ENCODE measurements at places on chromosomes 16 and 17.

DNA sequence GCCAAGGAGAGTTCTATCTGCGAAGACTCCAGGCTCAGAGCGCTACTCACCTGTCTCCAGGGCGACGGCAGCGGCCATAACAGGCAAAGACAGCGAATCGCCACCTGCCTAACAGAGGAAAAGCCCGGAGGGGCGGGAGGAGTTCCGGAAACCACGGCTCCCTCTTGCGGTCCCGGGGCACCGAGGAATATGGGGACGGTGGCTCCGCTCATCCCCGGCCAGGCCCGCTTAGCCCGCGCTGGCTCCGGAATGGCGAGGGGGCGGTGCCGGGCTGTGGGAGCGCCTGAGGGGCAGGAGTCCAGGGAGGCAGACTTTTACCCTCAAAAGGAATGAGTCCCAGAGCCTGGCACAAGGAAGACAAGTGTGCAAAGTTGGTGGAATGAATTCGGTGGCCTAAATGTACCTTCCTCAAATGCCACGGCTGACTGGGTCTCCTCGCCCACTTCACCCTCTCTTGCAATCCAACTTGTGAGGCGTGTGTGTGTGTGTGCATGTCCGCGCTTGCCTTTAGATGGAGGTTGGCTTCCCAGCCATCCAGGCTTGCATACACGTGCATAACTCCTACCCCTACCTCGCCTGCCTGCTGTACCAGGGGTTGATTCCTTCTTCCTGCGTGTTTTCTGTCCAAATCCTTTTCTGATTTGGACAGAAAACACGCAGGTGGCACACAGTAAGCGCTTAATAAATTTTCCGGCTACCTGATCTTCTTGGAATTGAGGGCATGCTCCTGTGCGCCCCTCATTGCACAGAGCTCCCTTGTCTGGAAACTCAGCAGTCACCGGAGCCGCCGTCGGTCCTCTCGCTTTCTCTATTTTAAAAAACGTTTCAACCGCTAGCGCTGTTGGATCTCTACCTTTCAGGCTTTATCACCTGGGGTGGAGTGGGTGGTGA is 3.5 kb downstream of the C17orf100 start:
- peak; percentile 62 for DNase-seq

- no peak for DNase-seq
These were observed 37.6 kb upstream of the RPL38 start for GRCh38 chr17:74165797-74166365.

DNA sequence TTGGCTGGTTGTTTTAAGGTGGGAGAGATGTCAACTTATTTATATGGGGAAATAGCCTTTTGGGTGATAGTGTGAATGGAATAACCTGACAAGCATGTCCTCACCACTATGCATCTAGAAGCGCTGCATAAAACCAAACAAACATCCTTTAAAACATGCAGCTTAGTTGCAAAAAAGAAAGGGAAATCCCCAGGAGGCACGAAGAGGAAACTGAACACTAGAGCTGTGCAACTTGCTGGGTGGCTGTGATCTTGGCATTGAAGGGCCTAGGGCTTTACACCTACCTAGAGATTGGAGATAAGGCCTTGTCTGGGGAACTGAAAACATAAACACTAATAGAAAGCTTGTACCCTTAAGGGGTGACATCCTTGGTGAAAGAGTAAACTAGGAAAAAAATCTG is 7.3 kb downstream of the C16orf54 start:
- no peak for DNase-seq

GRCh38 chr16:17416461-17417311 is 54.1 kb downstream of the XYLT1 start:
- peak; percentile 63 for DNase-seq

GRCh38 chr17:39652587-39653315 is 12.4 kb upstream of the TCAP start:
- no peak for DNase-seq

DNA sequence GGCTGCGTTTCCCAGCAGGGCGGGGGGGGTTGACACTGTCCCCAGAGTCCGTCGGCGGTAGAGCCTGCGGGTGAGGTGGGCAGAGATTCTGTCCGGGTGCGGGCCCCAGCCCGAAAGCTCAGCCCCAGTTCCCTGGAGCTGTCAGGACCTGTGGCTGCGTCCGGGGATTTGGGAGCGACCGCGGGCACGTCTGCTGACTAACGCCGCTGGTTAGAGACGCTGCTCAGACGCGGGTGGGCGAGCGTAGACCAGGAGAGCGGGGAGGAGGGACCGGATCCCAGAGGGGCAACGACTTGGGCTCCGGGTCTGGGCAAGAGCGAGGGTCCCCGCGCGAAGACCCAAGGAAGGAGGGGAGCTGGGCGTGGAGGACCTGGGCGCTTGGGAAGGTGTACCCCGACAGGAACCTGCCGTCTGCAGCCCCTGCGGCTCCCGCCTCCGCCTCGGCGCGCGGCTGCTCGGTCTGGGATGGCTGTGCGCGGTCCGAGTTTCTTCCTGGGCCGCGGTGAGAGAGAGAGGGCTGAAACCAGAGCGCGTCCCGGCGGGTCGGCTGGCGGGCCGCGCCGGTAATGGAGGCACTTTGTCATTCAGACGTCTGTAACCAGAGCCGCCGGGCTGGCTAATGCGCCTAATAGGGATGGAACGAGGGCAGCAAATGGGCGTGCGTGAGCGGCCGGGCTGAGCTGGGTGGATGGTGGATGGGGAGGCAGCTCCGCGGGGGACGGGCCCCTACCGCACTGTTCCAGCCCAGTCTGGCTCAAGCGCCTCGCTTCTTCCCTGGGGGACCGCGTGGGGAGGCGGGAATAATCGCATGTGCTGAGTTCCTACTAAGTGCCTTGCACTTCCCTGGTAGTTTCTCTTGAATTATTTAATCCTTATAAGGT is 2.3 kb downstream of the NGFR start:
- DNase-seq, result no peak

DNA sequence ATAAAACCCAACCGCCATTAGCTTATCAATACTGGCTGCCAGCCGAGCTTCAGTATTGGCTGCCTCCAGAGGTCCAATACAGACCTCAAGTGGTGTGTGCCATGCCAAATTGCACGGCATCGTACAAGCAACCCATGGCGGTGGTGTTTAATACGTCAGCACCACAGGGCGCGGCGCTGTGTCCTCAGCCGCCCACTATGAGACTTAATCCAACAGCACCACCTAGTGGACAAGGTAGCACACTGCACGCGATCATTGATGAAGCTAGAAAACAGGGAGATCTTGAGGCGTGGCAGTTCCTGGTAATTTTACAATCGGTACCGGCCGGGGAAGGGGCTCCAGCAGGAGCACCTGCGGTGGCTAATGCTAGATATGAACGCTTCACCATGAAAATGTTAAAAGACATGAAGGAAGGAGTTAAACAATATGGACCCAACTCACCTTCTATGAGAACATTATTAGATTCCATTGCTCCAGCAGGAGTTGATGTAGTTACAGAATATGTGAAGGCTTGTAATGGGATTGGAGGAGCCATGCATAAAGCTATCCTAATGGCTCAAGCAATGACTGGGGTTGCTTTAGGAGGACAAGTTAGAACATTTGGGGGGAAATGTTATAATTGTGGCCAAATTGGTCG is 15.4 kb downstream of the FLYWCH1 start:
- peak; percentile 94 for DNase-seq

DNA sequence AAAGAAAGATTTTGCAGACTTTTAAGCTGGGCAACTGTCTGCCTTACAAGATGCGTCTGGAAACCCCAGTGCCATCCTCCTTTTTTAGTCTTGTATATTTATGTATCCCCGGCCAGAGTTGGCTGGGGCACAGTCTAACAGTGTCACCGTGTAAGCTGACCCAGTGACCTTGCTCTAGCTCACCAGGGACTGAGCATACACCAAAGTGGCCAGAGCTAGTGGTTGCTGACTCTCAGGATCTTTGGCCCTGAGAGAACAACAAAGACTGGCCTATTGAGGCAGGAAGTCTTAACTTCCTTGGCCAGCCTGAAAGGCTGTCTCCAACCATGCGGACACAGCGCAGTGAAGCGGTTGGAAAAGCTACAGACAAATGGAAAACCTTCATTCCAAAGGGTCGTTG is 745.2 kb downstream of the WWOX start:
- DNase-seq, result no peak

DNA sequence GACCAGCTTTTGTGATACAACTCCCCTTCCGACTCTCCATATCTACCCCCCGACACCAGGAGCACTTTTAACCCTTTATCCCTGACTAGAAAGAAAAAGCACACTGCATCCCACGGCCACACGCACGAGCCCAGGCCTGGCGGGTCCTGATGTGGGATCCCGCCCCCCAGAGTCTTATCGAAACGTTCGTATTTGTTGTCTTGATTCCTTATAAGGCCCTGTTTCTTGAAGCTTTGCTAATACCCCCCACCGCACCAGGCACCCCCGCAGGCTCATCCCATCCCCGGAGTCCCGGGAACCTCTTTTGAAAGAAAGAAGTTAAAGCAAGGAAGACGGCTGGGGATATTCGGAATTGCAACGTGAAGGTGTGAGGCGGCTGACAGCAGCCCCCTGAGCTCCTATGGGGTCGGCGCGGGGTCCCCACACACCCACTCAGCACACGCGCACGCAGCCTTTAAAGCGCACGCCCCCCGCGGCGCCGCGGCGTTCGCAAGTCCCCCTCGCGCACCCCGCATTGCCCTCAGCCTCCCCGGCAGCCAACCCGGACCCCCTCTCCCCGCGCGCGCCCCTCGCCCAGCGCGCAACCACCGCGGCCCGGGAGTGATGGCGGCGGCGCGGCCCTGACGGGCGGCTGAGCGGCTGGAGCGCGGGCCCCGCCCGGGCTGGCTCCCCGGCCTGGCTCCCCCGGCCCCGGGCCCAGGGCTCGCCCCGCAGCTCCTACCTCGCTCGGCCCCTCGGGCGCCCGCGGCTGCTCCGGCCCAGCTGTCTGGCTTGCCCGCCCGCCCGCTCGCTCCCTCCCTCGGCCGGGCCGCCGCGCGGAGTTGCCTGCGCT is 448 bp downstream of the STAT5B start:
- DNase-seq, result no peak

GRCh38 chr17:7588553-7589203 is 1.2 kb downstream of the SOX15 start:
- DNase-seq, result no peak

DNA sequence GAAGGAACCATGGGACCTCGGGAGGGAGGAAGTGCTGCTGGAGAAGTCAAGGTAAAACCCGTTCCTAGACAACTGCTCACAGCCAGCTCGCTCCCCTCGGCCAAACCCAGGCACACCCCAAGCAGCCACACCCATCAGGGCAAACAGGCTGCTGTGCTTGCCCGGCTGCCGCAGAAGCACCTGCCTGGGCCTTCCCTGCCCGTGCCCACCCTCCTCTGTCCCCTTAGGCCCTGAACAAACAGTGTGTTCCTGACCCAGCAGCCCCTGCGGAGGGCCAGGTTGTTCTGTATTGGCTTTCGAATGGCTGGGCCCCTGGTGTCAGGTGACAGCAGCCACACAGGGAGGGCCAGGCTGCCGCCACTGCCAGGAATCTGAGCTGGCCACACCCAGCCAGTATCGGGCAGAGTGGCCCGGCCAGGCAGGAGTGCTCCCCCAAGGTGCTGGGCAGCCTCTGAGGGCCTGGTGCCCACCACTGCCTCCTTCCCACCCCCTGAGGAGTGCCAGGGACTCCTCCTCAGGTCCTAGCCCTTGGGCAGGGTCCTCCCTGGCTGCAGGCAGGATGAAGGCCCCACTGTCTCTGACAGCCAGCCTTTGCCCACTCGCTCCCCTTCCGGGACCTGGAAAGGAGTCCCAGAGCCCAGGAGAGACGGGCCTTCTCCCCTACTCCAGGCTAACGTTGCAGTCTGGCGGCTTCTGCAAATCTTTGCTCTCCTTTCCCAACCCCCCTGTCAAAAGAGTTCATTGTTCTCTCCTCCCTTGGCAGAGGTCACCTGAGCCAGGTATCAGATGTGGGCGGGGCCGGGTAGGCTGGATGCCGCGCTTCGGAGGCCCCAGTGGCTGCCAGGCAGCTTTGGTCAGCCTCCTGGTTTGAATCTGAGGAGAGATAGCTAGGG is 24.0 kb downstream of the LLGL2 start:
- peak; percentile 92 for DNase-seq

GRCh38 chr16:88289968-88290401 is 92.8 kb upstream of the ZNF469 start:
- DNase-seq, result no peak

GRCh38 chr17:64177311-64178010 is 47.5 kb upstream of the ERN1 start:
- no peak for DNase-seq

DNA sequence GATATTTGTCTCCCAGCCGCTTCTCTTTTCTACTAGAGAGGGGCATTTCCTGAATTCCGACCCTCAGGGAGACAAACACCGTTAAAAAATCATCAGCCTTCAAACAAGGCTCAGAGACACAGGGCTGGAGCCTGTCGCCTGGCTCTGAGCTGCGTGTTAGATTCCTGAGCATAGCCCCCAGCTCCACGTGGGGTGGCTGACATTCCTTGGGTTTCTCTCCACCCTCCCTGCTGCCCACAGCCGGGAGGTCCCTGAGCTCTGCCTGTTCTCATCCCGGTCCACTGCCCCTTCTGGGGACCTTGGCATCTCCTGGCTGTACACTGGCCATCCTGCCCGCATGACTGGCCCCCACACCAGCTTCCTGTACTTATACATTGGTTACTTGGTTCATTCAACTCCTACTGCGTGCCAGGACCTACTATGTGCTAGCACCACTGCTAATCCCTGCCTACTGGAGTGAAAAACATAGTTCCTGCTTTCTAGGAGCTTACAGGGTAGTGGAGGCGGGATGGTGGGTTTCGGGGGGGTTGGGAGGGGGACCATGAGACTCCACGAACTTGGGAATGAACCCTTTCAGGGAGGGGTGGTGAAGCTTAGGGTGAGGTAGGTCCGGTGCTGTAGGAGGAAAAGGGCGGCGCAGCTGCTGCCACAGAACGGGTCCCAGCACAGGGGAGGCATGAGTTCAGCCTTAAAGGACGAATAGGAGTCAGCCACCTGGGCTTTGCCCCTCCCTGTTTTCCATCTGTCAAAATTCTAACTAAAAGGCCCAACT is 52.1 kb upstream of the TMEM132E start:
- DNase-seq, result no peak
